ENCODE measurements at places on chromosomes 7 and 10.

DNA sequence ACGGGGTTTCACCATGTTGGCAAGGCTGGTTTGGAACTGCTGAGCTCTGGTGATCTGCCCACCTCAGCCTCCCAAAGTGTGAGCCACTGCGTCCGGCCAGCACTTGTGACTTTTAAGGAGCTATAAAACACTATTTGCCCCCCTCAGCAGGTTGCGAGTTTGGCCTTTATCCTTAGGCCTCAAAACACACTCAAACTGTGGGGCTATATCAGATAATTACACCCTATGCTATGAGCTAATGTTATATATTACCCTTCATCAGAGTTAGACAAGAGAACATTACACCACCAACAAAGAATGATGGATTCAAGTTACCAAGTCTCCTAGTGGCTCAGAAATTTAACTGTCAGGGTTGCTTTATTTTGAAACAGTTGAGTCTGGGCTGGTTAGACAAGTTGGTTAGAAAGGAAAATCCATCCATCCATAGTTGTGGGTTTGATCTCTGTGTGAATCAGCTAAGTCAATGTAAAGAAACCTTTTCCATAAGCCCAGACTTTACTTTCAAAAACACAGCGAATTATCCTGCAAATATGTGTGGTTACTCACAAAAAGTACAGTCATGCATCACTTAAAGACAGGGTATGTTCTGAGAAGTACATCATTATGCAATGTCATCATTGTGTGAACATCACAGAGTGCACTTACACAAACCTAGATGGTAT lies 115.8 kb downstream of the SEMA3D start:
- no peak for DNase-seq
- no peaks in the 10 kb centered on the region for H3K27me3 ChIP-seq
- H3K4me3 ChIP-seq: no peak overlapping the region
- H3K27ac ChIP-seq: no peak overlapping the region
- peaks cover 27% of the 10 kb centered on the region for H3K4me1 ChIP-seq
- H3K36me3 ChIP-seq: no peaks in the 10 kb centered on the region

- no peak for DNase-seq
- no peak overlapping the region for H3K27ac ChIP-seq
- H3K4me3 ChIP-seq: no peak overlapping the region
- no peaks in the 10 kb centered on the region for H3K4me1 ChIP-seq
- no peaks in the 10 kb centered on the region for H3K27me3 ChIP-seq
Observed at GRCh38 chr10:132564249-132564605, 26.6 kb downstream of the INPP5A start.

DNA sequence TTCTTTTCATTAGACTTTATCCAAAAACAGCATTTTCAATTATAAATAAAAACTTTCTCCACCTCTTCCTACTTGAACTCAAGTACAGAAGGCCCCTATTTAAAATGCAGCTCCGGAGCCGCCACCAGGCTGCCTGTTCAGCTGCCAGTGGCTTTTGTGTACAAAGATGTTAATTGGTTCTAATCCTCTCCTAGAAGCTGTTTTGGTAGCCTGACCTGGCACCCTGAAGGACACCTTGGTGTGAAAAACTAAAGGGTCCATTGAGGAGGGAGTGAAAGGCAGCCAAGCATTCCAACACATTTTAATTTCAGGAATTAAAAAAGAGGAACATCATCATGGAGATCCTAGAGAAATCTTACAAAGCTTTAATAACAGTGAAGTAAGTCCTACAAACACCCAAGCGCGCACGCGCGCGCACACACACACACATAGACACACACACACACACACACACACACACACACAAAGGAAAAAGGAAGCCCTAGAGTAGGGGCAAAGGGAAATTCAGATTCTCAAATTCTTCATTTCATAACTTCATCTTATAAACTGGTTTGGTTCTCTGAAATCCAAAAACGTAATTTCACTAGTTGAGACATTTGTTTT lies 41.4 kb downstream of the VAX1 start:
- H3K4me3 ChIP-seq: no peak overlapping the region
- DNase-seq: no peak
- peaks cover 10% of the 10 kb centered on the region for H3K4me1 ChIP-seq
- no peak overlapping the region for H3K27ac ChIP-seq
- H3K27me3 ChIP-seq: no peaks in the 10 kb centered on the region

- no peak overlapping the region for H3K27ac ChIP-seq
- H3K4me1 ChIP-seq: peaks cover 21% of the 10 kb centered on the region
- no peaks in the 10 kb centered on the region for H3K27me3 ChIP-seq
- DNase-seq: no peak
- no peak overlapping the region for H3K4me3 ChIP-seq
Observed at GRCh38 chr10:50614444-50615137, 9.2 kb downstream of the SGMS1 start.

DNA sequence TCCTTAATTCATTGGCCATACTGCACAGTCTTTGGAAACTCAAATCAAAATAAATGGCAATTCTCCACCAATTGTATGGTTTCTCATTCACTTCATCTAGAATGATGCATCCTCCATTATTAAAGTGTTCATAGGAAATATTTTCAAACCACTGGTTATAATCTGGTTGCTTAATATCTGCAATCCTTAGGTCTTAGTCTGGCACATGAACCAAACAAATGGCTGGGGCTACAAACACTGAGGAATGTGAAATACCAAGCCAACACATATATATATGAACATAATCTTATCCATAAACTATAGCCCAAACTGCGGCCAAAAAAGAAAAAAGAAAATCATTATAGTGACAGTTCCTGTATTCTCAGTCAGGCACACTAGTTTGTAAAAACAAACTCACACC lies 5.7 kb upstream of the MSS51 start:
- no peak for DNase-seq
- H3K27ac ChIP-seq: no peak overlapping the region
- peaks cover 14% of the 10 kb centered on the region for H3K4me1 ChIP-seq

GRCh38 chr7:3229904-3230470 lies 71.1 kb upstream of the SDK1 start:
- H3K27ac ChIP-seq: no peak overlapping the region
- no peaks in the 10 kb centered on the region for H3K36me3 ChIP-seq
- no peaks in the 10 kb centered on the region for H3K4me1 ChIP-seq
- H3K27me3 ChIP-seq: no peaks in the 10 kb centered on the region

- H3K27ac ChIP-seq: no peak overlapping the region
- H3K36me3 ChIP-seq: no peaks in the 10 kb centered on the region
- no peak for DNase-seq
- no peak overlapping the region for H3K4me3 ChIP-seq
- H3K27me3 ChIP-seq: peaks cover 9% of the 10 kb centered on the region
Observed at GRCh38 chr7:42262964-42263363, 26.0 kb upstream of the GLI3 start.

DNA sequence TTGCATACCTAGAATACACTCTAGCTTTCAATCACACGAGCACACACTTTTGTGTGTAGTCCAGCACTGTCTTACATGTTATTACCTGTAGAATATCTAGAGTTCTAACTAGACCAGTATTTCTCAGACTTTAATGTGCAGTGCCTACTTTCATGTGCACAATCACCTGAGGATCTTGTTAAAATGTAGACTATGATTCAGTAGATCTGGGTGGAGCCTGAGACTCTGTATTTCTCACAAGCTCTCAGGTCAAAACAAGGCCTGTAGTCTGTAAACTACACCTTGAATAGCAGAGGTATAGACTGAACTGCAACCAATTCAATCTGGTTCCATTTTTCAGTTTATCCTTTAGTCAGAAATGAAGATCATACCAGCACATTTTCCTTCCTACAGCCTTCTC lies 11.1 kb downstream of the IFIT2 start:
- no peaks in the 10 kb centered on the region for H3K27me3 ChIP-seq
- H3K36me3 ChIP-seq: no peaks in the 10 kb centered on the region
- H3K27ac ChIP-seq: no peak overlapping the region
